Activated CD8-positive, alpha-beta memory T cell treated with anti-CD3 and anti-CD28 coated beads for 1 hour (primary cell): ENCODE measurements at places on chromosomes 6 and 20.

- DNase-seq, result no peak
Observed at GRCh38 chr20:62405108-62405980, 1.7 kb downstream of the CABLES2 start.

GRCh38 chr6:154471609-154472362, 38.7 kb downstream of the CNKSR3 start:
- DNase-seq, result no peak

DNA sequence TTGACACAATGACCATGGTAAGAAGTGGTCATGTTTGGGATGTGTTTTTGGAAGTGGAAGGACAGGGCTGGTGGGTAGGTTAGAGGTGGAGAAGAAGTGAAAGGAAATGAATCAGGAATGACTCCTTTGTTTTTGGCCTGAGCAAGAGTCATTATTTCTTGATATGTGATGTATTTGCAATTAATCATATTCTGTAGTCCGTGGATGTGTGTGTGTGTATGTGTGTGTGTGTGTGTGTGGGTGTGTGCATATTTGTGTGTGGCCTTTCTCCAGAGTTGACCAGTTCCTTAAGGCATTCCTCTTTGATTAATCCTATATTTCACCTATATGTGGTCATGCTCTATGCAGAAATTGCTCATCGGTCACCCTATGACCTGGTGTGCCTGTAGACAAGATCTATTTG, 130.7 kb downstream of the UTRN start:
- DNase-seq, result no peak

GRCh38 chr6:31797588-31797987, 2.0 kb upstream of the VARS1 start:
- no peak for DNase-seq

DNA sequence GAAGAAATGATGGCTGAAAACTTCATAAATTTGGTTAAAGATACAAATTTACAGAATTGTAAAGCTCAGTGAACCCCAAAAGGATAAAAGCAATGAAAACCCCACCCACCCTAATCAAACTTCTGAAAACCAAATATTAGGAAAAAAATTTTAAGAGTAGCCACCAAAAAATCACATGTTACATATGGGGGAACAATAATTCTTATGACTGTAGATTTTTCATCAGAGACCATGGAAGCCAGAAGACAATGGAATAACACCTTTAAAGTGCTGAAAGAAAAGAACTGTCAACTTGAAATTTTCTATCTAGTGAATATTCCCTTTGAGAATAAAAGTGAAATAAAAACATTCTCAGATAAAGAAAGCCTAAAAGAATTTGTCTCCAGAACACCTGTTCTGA, 24.4 kb downstream of the PROCR start:
- no peak for DNase-seq

DNA sequence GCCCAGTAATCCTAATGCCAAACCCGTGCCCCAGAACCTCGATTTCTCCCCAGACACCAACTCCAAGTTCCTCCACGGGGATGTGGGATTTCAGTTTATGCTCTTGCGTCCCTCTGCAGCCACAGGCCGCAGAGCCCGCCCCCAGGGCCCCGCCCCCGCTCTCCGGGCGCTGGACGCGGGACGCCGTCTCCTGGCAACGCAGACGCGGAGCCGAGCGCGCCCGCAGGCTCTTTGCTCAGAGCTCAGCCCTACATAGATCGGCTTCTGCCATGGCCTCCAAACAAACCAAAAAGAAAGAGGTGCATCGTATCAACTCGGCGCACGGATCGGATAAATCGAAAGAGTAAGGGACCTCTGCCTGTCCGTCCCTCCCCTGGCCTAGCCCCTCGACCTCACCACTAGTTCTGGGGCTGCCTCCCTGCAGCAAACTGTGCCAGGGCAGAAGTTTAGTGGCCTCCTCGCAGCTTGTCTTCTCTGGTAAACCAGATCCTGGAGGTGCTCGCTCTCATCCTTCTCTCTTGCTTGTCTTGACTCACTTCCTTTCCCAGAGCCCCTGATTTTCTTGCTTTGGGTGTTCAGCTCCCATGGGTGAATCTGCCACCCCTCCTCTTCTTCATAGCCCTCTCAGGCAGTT, at the start of gene ADGB:
TSS of gene ADGB (plus strand) at position 201 of the 634 bp plus-strand sequence. CDS start at position 270, 69 bp downstream.
- no peak for DNase-seq

- DNase-seq, result no peak
Observed at GRCh38 chr20:53365539-53366075, 228.0 kb downstream of the ZNF217 start.

DNA sequence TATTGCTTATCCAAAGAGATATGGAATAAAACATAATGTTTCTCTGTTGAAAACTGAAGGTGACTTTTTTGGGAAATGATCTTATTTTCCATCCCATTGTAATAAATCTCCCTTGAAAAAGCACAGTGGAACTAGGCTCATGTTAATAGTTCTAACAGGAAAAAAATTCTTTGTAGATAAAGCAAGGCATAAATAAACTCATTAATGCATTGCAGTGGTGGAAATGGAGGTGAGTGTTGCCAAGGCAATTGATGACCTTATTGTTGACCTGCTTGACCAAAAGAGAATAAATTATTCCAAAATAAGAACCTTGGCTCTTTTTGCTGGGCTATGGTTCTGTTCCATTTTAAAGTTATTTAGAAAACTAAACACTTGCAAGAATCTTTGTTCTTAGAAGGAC, 55.2 kb downstream of the TRMT11 start:
- DNase-seq, result no peak

DNA sequence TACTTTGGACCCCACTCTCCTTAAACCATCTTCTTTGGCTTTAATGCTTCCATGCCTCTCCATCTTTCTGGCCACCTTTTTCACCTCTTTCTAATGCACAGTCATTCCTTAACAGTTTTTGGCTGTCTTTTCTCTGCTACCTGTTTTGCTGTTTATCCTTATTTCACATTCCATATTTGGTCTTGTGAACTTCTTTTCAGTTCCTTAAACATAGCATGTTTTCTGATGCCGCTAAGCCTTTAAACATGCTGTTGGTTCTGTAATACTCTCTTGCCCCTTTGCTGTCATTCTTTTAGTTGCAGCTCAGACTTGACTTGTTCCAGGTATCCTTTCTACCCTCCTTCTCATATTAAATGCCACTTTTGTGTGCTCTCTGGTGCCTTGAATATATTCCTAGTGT, 35.8 kb downstream of the TOP1 start:
- DNase-seq, result no peak
